ENCODE measurements at places on chromosomes 4 and X.

GRCh38 chr4:81874661-81875515 lies 403.2 kb upstream of the RASGEF1B start:
- no peak overlapping the region for H3K4me3 ChIP-seq
- no peak for ATAC-seq
- H3K4me1 ChIP-seq: no peaks in the 10 kb centered on the region
- no peak overlapping the region for H3K27ac ChIP-seq

DNA sequence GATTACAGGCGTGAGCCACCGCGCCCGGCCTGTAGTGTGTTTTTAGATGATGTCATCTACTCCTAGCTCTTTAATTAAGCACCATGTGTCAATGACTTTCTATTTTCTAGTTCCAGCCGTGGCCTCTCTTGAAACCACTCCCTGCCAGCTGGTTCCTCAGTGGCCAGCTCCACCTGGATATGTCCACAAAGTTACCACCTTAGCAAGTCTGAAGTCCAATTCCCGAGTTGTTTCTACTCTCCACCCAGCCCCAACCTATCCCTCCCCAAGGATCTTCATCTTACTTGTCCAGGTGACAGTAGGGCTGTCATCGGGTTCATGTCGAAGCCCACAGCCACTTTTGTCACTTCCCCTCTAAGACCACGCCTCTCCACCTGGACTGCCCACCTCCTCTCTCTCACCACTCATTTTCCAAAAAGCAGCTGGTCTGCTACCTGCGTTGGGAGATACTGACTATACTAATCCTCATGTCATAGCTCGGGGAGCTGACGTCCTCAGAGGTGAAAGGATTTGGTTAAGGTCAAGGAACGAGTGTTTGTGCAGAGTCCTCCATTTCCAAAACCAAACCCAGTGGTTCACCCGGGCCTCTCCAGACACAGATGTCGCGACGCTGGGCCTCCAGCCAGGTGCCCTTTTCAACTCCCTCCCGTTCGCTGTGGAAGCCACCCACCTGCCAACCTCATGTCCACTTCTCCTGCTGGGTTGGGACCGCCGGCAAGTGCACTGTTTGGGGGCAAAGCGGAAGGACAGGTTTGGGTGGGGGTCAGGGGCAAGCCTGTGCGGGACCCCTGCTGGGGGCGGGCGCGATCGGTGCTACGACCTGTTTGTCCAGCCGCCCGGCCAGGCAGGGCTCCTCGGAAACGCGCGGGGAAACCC lies 704 bp downstream of the FAM3A start:
- ATAC-seq: peak; percentile 20
- H3K36me3 ChIP-seq: peaks cover 13% of the 10 kb centered on the region
- peak overlapping the region; percentile 61 for H3K27ac ChIP-seq
- H3K4me3 ChIP-seq: peak overlapping the region; percentile 87
- peaks cover 10% of the 10 kb centered on the region for H3K4me1 ChIP-seq
- H3K27me3 ChIP-seq: no peaks in the 10 kb centered on the region

GRCh38 chr4:16238327-16238726 lies 12.1 kb upstream of the TAPT1 start:
- no peaks in the 10 kb centered on the region for H3K36me3 ChIP-seq
- no peak overlapping the region for H3K27ac ChIP-seq
- peaks cover 4% of the 10 kb centered on the region for H3K4me1 ChIP-seq
- H3K4me3 ChIP-seq: no peak overlapping the region
- peak; percentile 37 for ATAC-seq

DNA sequence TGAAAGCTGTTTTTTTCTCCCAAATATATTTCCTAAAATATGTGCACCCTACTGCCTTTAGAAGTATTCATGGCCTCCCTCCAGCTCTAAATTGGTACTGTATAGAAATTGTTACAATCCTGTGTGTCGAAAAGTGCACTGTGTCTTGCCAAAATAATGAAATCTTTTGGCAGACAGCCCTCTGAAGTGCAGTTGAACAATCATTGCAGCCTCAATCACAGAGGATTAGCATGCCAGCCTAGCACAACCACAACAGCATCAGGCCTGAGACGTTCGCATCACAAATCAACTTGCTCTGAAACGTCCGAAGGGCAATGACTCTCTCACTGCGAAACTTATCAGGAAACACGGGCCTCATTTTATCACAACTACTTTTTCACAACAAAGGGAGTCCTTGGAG lies 99.0 kb downstream of the ANOS1 start:
- H3K27me3 ChIP-seq: no peaks in the 10 kb centered on the region
- no peak overlapping the region for H3K4me3 ChIP-seq
- H3K36me3 ChIP-seq: no peaks in the 10 kb centered on the region
- H3K4me1 ChIP-seq: no peaks in the 10 kb centered on the region

DNA sequence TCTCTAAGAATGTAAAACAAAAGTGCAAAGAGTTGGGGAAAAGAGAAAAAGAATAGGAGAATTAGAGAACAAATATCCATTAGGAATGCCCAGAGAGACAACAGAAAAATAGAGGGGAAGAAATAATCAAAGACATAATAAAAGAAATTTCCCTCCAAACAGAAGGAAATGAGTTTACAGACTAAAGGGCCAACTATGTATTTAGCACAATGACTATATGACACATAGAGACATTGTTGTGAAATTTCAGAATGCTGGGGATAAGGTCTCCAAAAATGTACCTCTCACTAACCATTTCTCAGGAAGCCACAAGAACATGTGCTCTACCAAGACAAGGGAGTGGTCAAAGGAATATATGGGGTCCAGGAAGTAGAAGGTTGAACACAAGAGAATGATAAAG lies 121.0 kb upstream of the ACSL4 start:
- no peaks in the 10 kb centered on the region for H3K4me1 ChIP-seq
- H3K36me3 ChIP-seq: no peaks in the 10 kb centered on the region

DNA sequence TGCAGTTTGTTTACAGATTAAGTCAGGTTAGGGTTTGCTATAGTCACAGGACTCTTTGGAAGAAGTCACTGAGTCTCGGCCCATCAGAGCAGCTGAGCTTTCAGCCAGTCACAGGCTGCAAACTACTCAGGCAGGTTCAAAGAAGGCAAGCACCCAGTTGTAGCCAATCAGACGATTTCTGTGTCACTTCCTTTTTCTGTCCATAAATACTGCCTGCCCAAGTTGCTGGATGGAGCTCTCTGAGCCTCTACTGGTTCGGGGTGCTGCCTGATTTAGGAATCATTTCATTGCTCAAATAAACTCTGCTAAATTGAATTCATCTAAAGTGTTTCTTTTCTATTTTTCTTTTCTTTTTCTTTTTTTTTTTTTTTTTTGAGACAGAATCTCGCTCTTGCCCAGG lies 7.3 kb upstream of the SH3BP2 start:
- H3K4me1 ChIP-seq: peaks cover 10% of the 10 kb centered on the region
- peak; percentile 80 for ATAC-seq
- no peaks in the 10 kb centered on the region for H3K36me3 ChIP-seq
- peak overlapping the region; percentile 66 for H3K4me3 ChIP-seq

- peaks cover 10% of the 10 kb centered on the region for H3K4me1 ChIP-seq
- ATAC-seq: no peak
- H3K4me3 ChIP-seq: no peak overlapping the region
- H3K27me3 ChIP-seq: no peaks in the 10 kb centered on the region
Observed at GRCh38 chr4:26609391-26609790, 25.5 kb downstream of the TBC1D19 start.

GRCh38 chrX:2177541-2177940 lies 323.2 kb downstream of the DHRSX start:
- H3K27me3 ChIP-seq: no peaks in the 10 kb centered on the region
- H3K4me1 ChIP-seq: no peaks in the 10 kb centered on the region
- no peak overlapping the region for H3K4me3 ChIP-seq
- ATAC-seq: no peak
- H3K27ac ChIP-seq: no peak overlapping the region

DNA sequence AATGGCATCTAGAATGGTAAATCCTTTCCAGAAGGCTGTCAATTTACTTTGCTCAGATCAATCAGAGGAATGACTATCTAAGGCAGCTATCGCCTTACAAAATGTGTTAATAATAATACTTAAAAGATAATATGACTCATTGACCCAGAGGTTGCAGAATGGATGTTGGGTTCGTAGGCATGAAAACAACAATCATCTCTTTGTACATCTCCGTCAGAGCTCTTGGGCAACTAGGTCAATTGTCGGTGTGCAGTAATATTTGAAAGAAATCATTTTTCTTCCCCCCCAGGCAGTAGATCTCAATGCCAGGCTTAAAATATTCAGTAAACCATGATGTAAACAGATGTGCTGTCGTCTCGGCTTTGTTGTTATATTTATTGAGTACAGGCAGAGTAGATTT lies 165.1 kb downstream of the CAMK2D start:
- H3K27ac ChIP-seq: no peak overlapping the region
- H3K4me3 ChIP-seq: no peak overlapping the region
- H3K4me1 ChIP-seq: peaks cover 38% of the 10 kb centered on the region
- no peak for ATAC-seq
- peaks cover 85% of the 10 kb centered on the region for H3K36me3 ChIP-seq

DNA sequence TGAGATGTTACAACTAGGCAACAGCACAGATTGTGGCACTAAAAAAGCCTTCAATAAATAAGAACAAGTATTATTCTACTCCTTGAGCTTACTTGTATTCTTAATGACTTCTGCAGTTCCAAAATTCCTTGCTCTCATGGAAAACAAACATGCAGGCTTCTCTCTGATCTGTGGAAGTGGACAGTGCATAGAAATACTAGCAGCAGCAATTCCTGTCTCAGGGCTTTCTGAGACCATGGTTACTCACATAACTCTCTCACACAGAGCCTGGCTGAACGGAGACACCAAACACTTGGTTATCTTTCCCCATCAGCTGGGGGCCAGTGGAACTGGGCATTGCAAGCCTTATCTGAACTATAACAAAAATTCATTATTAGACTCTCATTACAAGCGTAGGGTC lies 32.4 kb upstream of the HS6ST2 start:
- peaks cover 3% of the 10 kb centered on the region for H3K27me3 ChIP-seq
- H3K27ac ChIP-seq: no peak overlapping the region
- no peaks in the 10 kb centered on the region for H3K36me3 ChIP-seq

DNA sequence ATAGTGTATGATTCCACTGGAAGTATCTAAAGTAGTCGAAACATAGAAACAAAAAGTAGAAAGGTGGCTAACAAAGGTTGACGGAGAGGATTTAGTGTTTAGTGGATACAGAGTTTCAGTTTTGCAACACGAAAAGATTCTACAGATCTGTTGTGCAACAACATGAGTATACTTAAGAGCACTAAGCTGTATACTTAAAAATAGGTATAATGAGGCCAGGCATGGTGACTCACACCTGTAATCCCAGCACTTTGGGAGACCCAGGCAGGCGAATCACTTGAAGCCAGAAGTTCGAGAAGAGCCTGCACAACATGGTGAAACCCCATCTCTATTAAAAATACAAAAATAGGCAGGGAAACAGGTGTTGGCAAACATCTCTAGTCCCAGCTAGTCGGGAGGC lies 7.9 kb upstream of the ATRX start:
- no peak for ATAC-seq
- H3K4me3 ChIP-seq: no peak overlapping the region
- no peaks in the 10 kb centered on the region for H3K27me3 ChIP-seq
- H3K36me3 ChIP-seq: no peaks in the 10 kb centered on the region

GRCh38 chr4:78695910-78696309 lies 80.2 kb upstream of the BMP2K start:
- no peak overlapping the region for H3K4me3 ChIP-seq
- H3K4me1 ChIP-seq: no peaks in the 10 kb centered on the region
- H3K27me3 ChIP-seq: no peaks in the 10 kb centered on the region
- H3K27ac ChIP-seq: no peak overlapping the region

- no peak overlapping the region for H3K4me3 ChIP-seq
- H3K27ac ChIP-seq: no peak overlapping the region
Observed at GRCh38 chr4:182124359-182124758, 118.8 kb upstream of the TENM3 start.

DNA sequence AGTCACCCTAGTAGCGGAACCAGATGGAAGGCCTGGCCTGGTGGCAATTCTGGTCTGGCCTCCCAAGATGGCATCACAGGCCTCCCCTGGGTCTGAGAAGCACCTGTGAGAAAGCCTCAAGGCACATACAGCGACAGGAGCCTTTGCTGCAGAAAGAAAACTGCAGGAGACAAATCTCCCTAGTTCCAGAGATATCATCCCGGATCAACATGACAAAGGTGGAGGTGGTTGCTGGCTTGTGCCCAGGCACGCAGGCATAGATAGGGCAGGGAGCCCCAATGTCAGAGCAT lies 93.6 kb downstream of the BCOR start:
- H3K36me3 ChIP-seq: no peaks in the 10 kb centered on the region
- ATAC-seq: no peak
- no peaks in the 10 kb centered on the region for H3K4me1 ChIP-seq
- peaks cover 25% of the 10 kb centered on the region for H3K27me3 ChIP-seq
- H3K27ac ChIP-seq: no peak overlapping the region

DNA sequence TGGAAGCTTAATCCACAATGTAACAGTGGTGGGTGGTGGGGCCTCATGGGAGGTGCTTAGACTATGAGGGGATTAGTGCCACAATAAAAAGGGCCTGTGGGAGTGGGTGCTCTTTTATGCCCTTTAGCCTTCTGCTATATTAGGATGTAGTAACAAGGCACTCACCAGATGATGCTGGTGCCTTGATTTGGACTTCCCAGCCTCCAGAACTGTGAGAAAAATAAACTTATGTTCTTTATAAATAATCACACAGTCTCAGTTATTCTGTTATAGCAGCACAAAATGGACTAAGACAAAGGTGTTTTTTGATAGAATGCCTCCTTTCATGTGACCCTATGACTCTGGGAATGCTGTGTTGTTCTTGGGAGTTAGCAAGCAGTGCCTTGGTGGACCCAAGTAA lies 89.8 kb downstream of the STIM2 start:
- H3K36me3 ChIP-seq: no peaks in the 10 kb centered on the region
- no peak overlapping the region for H3K27ac ChIP-seq
- peaks cover 16% of the 10 kb centered on the region for H3K4me1 ChIP-seq
- no peak for ATAC-seq
- H3K27me3 ChIP-seq: no peaks in the 10 kb centered on the region

DNA sequence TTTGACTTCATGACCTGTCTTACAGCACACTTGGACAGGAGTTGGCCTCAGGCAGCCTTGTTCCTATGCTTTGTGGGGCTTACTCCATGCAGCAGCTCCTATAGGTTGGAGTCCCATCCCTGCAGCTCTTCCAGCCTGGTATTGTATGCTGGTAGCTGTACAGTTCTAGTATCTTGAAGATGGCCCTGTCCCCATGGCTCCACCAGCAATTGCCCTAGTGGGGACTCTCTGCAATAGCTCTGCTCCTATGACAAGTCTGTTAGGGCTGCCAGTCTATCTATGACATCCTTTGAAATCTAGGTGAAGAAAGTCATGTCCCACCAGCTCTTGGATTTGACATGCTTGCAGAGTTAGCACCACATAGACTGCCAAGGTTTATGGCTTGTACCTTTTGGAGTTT lies 252.6 kb downstream of the ANTXR2 start:
- H3K4me1 ChIP-seq: no peaks in the 10 kb centered on the region
- no peak overlapping the region for H3K4me3 ChIP-seq
- no peak overlapping the region for H3K27ac ChIP-seq
- ATAC-seq: peak; percentile 38
- H3K36me3 ChIP-seq: no peaks in the 10 kb centered on the region

DNA sequence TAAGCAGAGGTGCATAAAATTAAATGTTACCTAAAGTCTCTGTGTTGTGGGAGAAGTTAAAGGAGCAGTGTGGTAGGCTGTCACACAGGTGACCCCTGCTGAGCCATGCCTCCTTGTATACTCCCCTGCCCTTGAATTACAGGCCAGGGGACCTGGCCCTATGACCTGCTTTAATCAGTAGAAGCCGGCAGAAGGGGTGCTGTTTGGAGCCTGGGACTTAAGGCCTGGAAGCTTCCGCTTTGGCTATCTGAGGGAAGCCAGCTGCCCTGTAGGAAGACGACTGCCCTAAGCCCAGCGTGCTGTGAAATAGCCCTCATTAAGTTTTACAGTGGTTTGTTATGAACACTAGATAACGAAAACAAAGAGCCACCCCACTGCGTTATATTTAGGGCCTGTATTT lies 34.1 kb downstream of the SPINK2 start:
- no peak overlapping the region for H3K27ac ChIP-seq
- no peak overlapping the region for H3K4me3 ChIP-seq
- ATAC-seq: no peak
- H3K4me1 ChIP-seq: no peaks in the 10 kb centered on the region

Measured in activated T-helper 17 cell treated with anti-CD3 and anti-CD28 coated beads, Interleukin-2, amount 50 U/mL, for 72 hours (primary cell).